ENCODE measurements at places on chromosomes 16 and 17. TPM values are rescaled to one million over a fixed set of nuclear protein-coding genes. Genes with fewer than 3 reads are reported as not detected.

The KCNG4 gene
- total RNA-seq, result not detected

The TMEM98 gene
- not detected for total RNA-seq

GRCh38 chr17:73292031-73292531 lies 19.7 kb downstream of the CDC42EP4 start:
- no peak for DNase-seq

- DNase-seq, result no peak
These were observed 2.4 kb downstream of the AOC2 start for GRCh38 chr17:42846594-42847280.

The NUBP1 gene
- 24.3 TPM for total RNA-seq

The CNTNAP1 gene
- 0.68 TPM for total RNA-seq
